Occipital lobe (tissue), 3 donors: ENCODE measurements at places on chromosomes 12 and 14.
A peak's percentile ranks its signal among the peaks of the same experiment; 100 is the strongest.

- no peak for DNase-seq
Measured at GRCh38 chr12:46386877-46387629, 14.5 kb upstream of the SLC38A2 start.

DNA sequence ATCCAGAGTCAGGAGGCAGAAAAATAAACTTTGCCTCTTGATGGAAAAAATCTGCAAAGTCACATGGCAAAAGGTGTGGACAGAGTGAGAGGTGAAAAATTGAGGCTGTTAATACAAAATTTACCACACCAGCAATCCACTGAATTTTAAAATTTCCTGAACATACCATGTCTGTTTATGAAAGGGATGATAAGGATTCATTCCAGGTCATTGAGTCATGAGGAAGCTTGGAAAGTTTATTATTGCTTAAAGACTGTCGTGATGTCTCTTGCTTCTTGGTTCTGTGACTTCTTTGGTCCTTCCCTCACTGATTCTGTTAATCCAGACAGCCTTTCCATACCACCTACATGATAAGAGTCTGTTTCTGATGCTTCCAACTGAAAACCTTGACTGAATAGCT lies 73.2 kb downstream of the TTC6 start:
- no peak for DNase-seq

GRCh38 chr14:59964251-59965007 lies 44.5 kb downstream of the LRRC9 start:
- DNase-seq: no peak

DNA sequence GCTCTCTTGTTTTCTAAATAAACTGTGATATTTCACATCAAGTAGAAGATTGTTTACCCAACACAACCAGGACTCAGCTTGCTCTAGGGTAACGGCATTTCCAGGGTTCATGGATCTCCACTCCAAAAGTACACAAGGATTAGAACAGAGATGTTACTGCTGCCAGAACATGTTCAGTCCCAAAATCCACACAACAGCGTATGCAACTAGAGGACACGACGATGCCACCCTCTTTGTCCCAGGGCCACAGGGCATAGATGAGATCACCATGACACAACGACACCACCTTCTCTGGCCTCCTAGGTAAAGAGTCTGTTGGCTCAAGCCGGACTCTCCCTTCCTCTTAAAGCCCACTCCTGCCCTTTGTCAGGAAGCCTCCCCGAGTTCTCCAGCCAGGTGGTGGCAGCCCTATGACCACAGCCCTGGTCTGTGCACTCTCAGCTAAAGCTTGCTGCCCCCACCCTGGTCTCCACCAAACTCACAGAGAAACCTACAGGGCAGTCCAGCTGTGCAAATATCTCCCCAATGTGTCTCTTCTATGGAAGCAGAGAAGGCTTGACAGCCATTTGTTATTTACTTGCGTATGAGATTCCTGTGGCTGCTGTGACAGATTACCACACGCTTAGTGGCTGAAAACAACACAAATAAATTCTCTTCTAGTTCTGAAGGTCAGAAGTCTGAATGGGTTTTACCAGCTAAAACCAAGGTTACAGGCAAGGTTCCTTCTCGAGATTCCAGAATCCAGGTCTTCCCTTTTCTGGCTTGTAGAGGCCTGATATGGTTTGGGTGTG lies 10.3 kb downstream of the CLMN start:
- DNase-seq: no peak

DNA sequence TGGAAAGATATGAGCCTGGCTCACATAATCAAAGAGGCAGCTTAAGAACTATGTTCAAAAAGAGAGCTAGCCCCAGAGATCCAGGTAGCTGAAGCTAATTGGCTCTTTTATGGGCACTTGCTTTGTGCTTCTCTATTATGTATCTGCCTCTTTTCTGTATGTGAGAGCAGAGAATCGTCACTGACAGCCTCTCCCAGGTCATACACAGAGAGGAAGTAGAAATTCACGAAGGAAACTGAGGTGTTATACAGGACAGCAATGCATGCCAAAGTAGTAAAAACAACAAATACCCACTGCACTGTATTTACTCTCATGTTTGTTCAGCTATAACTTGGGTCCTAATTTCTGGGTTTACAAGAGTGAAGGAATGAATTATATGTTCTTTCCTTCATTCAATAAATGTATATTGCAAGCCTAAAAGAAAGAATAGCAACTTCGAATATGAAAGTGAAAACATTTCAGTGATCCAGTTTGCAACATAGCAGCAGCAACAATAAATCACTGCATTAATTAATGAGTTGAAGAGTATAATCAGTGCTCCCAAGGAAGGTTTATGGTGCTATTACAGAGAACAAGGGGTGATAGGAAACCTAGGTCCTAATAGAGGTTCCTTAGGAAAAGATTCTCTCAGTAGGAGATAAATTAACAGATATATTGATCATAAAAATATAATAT lies 47.1 kb upstream of the ATXN7L3B start:
- DNase-seq: no peak

DNA sequence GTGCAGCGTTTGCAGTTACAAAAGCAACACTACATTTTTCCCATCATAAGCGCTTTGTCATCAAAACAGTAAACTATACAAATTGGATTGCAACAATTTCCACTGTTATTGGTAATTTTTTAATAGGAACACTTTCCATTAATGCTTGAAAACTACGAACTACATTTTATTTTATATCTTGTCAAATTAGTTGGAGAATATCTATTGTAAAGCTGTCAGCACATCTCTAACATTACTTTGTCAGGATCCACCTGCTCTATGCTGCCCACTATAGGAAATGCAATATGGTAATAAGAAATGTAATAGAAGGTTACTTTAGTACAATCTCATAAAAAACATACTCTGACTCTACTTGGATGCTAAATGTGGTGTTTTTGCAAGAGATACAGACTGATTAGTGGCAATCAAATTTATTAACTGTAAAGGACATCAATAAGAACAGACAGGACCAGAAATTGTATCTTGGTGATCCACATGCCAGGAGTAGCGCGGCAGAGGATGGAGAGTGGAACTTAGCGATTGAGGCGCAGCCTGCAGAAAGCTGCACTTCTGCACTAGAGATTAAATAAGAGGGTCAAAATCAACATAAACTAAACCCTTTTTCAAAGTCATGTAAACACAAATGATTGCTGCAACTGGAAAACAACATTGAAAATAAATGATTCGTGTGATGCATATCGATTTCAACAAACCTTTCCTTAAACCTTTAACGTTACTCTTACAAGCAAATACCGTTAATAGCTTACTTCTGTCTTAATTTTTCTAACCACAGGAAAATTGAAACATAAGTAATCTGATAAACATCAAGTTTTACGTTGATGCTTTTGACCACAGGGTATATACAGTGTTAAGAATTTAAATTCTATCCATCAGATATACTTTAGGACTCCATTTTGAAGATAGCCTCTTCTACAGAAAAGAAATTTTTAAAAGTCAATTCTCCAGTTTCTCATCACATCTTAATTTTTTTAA lies 3.6 kb upstream of the ARID2 start:
- no peak for DNase-seq

GRCh38 chr14:22919601-22919921 lies 612 bp upstream of the RBM23 start:
- no peak for DNase-seq

GRCh38 chr14:90447720-90448497 lies 51.1 kb downstream of the CALM1 start:
- DNase-seq: no peak

- no peak for DNase-seq
Measured at GRCh38 chr14:100726550-100727085, at the start of gene DLK1. TSS of gene DLK1 (plus strand) at chr14:100726892. CDS start at chr14:100727069, 177 bp downstream.

- no peak for DNase-seq
Measured at GRCh38 chr14:75220156-75220555, 43.7 kb upstream of the TMED10 start.

DNA sequence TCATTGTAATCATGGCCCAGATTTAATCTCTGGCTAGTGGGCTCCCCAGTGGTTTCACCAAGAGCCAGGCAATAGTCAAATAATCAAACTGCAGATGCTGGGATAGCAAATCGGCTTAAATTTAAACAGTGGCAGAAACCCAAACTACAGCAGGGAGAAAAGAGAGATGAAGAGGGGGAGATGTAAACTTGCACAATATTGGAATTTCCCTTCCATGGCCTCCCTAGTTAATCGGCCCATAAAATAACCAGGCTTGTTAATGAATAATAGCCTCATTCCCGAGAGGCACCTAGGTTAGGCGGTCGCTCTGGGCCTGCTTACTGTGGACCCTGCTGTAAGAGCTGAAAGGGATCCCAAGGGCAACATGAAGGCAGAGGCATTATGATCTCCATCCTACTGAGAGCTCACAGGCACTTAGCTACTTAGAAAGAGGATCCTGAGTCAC lies 116.2 kb downstream of the NUAK1 start:
- no peak for DNase-seq

DNA sequence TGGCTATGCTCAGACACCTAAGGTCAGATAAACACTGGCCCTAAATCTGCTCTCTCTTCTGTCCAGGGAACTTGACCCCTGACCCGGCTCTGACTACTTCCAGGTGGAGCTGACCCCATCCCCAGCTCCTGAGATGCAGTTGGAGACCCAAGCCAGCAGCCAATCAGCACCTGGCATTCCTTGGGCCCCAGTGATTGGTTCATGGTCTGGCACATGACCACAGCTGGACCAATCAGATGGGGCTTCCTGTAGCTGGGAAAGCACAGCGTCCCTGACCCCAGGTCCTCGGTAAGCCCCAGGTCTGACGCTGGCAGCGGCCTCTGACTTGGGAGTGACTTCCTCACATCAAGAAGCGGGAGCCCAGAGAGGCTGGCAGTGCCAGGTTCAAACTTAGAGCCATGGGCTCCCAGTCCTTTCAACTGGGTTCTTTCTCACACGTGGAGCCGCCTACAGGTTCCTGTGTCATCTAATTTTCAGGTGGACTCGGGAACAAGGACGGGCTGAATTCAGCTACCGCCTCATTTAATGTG lies 915.4 kb upstream of the TMEM132C start:
- DNase-seq: no peak

GRCh38 chr12:123828854-123829547 lies 66.9 kb downstream of the DNAH10 start:
- no peak for DNase-seq

GRCh38 chr14:100140452-100141078 lies 18.9 kb downstream of the DEGS2 start:
- DNase-seq: no peak

DNA sequence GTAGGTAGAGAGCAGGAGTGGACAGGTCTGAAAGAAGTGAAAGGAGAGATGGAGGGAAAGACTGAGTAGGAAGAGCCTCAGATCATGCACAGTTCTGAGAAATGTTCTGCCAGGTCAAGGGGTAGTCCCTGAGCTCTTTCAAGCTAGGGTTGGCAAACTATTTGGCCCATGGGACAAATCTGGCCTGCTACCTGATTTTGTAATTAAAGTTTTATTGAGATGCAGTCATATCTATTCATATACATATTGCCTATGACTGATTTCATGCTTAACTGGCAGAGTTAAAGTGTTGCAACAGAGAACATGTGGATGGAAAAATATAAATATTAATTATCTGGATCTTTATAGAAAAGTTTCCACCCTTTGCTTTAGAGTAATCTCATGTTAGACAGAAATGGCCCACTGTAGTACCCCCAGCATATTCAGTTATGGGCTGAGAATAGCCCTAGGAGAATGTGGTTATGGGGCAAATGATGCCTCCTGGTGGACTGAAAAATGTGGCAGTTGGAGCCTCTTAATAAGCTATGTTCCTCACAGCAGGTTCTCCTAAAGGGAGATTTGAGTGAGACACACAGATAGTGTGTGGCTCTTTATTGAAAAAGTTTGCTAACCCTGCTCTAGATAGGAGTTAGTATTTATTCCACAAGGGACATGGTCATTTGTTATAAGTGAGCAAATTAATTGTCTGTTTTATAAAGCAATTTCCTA lies 476.9 kb downstream of the LRIG3 start:
- DNase-seq: no peak

GRCh38 chr14:56995010-56995409 lies 184.7 kb upstream of the OTX2 start:
- DNase-seq: no peak

DNA sequence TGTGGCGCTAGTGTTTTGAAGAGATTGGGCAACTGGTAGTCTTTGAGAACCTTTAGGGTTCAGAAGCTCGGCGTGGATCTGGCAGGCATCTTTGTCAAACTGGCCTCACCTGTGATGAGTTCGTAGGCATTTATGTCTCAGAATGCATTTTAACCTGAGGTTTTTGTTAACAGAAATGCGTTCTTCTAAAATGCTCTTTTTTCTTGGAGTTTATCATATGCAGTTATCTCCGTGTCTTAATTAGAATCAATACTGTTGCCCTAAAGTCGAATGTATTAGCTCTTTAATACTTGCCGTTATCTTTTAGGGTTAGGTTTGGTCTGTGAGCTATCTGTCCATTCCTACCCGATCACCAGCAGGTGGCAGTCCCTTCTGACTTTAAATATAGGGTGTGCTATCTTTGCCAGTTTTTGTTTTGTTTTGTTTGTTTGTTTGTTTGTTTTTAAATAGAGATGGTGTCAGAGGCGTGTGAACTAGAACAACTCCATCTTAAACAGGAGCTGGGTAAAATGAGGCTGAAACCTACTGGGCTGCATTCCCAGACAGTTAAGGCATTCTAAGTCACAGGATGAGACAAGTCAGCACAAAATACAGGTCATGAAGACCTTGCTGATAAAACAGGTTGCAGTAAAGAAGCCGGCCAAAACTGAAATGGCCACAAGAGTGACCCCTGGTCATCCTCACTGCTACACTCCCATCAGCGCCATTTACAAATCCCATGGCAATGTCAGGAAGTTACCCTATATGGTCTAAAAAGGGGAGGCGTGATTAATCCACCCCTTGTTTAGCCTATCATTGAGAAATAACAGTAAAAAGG lies 1.4 kb downstream of the ATF1 start:
- DNase-seq: peak; percentile 10

DNA sequence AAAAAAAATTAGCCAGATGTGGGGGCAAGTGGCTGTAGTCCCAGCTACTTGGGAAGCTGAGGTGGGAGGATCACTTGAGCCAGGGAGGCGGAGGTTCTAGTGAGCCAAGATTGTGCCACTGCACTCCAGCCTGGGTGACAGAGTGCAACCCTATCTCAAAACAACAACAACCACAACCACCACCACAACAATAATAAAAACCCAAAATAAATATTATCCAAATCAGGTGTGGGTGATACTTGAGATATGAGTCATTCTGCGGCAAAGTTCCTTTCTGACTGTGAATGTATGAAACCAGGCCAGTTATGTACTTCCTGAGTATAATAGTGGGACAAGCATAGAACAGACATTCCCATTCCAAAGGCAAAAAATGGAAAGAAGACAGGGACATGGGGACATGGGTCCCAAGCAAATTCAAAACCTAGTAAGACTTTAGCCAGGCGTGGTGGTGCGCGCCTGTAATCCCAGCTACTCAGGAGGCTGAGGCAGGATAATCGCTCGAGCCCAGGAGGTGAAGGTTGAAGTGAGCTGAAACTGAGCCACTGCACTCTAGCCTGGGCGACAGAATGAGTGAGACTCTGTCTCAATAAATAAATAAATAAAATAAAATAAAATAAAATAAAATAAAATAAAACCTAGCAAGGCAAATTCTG lies 9.7 kb upstream of the ERC1 start:
- DNase-seq: no peak

GRCh38 chr12:33830070-33830469 lies 192.2 kb upstream of the ALG10 start:
- no peak for DNase-seq
